ENCODE measurements at places on chromosomes 16 and 17.

- no peak for DNase-seq
Observed at GRCh38 chr17:41534899-41535546, 6.9 kb upstream of the KRT19 start.

DNA sequence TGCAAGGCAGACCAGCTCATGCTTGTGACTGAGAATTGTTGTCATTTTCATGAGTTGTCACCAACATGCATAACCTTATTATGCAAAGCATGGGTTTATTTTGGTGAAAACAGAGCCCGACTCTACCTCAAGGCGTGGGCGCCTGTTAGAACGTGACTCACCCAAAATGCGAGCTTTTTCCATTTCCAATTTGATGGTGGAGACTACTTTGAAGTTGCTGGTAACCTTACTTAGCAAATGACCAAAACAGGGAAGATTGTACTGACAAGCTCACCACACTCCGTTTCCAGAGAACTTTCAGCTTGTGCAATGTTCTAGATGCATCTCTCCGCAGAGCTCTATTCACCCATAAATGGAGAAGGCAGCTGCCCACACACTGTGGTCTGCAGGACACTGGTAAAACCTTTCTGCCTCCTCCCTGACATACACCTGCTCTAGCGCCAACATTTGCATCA lies 284.5 kb downstream of the MAF start:
- DNase-seq: no peak

DNA sequence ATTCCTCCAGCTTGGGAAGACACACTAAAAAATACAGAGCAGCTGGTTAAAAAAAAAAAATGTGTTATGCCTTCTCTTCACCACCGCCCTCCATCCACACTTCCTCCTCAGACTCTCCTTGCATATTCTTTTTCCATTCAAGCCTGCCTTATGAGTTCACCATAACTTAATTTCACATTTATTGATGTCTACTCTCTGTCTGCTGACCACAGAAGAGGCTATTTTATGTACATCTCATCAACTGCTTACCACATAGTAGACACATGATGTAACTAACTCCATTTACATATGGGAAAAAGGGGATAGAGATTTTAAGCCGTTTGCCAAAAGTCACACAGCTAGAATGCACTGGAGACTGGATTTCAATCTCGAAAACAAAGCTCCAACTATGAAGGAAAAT lies 409.8 kb downstream of the CDH11 start:
- DNase-seq: no peak

- DNase-seq: no peak
Observed at GRCh38 chr17:311119-311782, 41.4 kb downstream of the RPH3AL start.

GRCh38 chr16:1523581-1524245 lies 9.8 kb upstream of the TMEM204 start:
- DNase-seq: no peak

DNA sequence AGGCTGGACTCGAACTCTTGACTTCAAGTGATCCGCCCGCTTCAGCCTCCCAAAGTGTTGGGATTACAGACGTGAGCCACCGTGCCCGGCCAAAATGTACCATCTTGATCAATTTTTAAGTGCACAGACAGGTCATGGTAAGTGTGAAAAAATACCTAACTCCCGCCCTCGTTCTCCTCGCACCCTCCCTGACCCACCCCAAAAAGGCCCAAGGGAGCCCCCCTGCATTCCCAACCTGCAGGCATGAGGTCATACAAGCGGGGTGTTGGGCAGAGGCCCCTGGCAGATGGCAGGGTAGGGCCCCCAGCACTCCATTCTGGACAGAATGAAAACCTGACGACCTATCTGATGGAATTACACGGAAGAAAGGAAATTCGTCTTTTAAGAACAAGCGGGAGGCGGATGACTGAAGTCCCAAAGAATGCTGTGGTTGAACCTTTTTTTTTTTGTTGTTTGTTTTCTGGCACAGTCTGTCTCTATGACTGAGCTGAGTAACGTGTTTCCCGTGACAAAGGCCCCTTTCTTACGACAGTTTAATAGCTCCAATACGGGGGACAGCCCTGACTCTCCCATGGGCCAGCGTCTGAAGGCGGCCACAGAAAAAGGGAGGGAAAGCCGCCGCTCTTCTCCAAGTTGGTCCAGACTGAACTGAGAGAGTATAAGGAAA lies 376.4 kb downstream of the SLC39A11 start:
- no peak for DNase-seq

GRCh38 chr17:81237591-81238489 lies 1.0 kb downstream of the TEPSIN start:
- no peak for DNase-seq

DNA sequence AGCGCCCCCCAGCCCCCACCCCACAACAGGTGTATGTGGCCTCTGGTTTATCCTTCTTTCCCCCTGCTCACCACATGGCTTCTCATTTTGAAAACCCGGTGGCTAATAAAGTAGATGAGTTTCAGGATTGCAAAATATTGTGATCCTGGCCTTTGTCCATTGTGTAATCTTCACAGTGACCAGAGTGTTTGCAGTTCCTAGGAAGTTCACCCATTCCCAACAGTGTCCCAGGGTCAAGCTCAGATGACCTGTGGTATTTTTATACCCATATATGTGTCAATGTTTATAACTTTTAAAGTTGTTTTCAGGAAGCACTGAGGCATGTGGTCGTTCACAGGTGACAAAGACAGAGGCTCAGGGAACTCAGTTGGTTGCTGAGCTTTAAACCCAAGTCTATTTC lies 721.9 kb downstream of the WWOX start:
- no peak for DNase-seq

- DNase-seq: no peak
Observed at GRCh38 chr17:13288248-13288647, 270.4 kb upstream of the ELAC2 start.

DNA sequence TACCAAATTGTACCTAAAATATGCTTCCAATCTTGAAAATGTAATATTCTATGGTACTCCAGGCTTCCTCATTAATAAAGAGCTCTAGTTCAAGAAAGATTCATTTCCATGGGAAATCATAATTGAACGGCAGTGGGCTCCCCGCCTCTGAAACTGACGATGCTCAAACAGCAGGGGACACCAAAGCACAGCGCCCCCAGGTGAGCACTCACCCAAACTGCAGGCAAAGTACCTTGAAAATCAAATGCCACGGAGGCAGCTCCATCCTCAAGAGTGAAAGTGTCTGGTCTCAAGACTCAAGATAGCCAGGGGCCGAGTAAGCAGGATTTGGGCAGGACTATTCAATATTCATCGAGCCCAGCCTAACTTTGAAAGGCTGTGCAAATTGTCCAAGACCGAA lies 217.4 kb upstream of the TNRC6C start:
- no peak for DNase-seq

- DNase-seq: no peak
Observed at GRCh38 chr17:2438823-2439222, 38.0 kb upstream of the MNT start.

DNA sequence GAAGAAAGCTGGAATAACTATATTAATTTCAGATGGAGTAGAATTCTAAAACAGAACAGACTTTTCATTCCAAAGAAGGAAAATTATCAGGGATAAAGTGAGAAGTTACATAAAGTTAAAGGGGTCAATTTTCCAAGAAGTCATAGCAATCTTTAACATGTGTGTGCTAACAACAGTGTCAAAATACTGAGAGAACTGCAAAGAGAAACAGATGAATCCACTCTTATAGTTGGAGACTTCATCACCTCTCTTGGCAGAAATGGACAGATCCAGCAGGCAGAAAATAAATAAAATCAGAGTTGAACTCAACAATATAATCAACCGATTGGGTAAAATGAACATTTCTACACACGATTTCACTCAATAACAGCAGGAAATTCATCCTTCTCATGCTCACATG lies 5.4 kb downstream of the ABCA9 start:
- no peak for DNase-seq

GRCh38 chr17:80920441-80920840 lies 71.2 kb upstream of the CHMP6 start:
- DNase-seq: no peak

GRCh38 chr16:68732741-68733399 lies 4.2 kb upstream of the CDH1 start:
- DNase-seq: no peak

GRCh38 chr17:48892940-48893645 lies 506 bp downstream of the ATP5MC1 start:
- DNase-seq: no peak

GRCh38 chr17:13384626-13385025 lies 217.1 kb downstream of the HS3ST3A1 start:
- no peak for DNase-seq

GRCh38 chr16:386641-387156 lies 4.9 kb upstream of the PGAP6 start:
- DNase-seq: no peak

DNA sequence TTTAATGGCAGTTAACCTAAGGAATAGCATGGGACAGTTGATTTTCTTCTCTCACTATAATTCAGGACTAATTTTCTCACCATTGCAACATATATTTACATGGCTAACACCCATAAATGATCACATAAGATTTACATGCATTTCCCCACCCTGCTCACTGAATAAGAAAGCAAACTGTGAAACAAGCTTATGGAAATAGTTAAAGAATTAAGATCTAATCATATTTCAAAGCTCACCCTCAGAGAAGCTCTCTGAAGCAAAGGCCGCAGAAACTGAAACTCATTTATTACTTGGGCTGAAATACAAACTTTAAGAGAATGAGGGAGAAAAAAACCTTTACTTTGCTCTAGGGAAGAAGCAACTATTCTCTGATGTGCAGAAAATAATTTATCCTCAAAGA lies 218.7 kb upstream of the AXIN2 start:
- no peak for DNase-seq

- no peak for DNase-seq
Observed at GRCh38 chr16:29789775-29790182, 772 bp upstream of the KIF22 start.

DNA sequence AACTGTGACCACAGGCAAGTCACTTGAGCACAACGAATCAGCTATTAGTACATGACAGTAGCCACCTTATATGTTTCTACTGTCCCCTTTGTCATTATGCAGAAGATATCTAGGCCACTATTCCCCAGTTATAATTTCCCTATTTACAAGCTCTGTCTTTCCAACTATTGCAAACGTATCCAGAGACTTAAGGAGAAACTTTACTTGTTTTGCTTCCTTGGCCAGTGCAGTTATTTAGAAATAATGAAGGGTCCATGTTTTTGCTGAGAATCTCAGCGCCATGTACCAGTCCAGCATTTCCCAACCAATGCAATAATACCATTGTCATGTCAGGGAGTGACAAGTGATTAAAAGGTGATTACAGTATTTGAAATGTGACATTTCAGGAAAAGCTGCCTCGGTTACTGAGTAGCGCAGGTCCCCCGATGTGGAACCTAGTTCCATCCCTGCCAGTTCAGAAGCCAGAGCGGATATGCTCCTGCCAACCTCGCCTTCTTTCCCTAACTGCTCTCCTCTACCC lies 743 bp downstream of the ZNF624 start:
- peak; percentile 74 for DNase-seq

- DNase-seq: no peak
Observed at GRCh38 chr17:9050801-9051401, 29.6 kb downstream of the NTN1 start.

DNA sequence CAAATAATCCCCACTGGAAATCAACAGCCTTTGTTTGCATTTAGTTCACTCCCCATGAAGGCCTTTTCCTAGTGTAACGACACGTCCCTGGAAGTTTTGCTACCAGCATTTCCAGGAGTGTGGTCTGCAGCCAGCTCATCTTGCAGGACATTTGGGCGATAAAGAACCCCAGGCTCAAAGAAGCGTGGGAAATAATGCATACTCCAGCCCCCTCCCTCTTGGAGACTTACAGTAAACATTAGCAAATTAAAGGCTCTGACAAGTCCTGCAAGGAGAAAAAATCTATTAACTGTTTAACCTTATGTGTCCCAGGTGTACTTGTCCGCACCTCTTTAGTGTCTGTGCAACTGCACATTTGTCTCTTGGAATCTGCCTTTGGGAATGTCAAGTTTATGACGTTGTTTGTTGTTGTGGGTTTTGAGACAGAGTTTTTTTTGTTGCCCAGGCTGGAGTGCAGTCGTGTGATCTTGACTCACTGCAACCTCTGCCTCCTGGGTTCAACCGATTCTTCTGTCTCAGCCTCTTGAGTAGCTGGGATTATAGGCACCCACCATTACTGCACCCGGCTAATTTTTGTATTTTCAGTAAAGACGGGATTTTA lies 131.1 kb downstream of the ABCC1 start:
- no peak for DNase-seq

GRCh38 chr17:82703036-82703745 lies 4.7 kb upstream of the RAB40B start:
- DNase-seq: no peak

GRCh38 chr17:22268214-22268911 lies 576.0 kb downstream of the KCNJ18 start:
- peak; percentile 24 for DNase-seq

DNA sequence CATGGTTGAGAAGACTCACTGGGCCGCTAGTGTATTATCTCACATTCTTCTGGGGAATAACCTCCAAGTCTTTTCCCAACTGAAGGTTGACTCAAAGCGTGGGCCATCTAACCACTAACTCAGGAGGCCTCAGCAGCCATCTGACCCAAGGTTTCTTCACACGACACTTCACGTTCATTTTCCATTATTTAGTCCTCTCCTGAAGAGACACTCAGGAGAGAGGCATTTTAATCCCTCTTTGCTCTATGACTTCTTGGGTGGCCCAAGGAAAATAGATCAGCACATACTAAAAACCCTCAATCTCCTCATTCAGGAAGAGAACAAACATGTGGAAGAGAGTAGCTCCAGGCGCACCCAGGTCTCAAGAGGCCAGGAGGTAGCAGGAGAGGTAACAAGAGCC lies 252.8 kb upstream of the FOXF1 start:
- DNase-seq: no peak

GRCh38 chr16:23072084-23072599 lies 77.1 kb downstream of the USP31 start:
- no peak for DNase-seq

GRCh38 chr16:371515-372301 lies 1.4 kb upstream of the MRPL28 start:
- DNase-seq: no peak

DNA sequence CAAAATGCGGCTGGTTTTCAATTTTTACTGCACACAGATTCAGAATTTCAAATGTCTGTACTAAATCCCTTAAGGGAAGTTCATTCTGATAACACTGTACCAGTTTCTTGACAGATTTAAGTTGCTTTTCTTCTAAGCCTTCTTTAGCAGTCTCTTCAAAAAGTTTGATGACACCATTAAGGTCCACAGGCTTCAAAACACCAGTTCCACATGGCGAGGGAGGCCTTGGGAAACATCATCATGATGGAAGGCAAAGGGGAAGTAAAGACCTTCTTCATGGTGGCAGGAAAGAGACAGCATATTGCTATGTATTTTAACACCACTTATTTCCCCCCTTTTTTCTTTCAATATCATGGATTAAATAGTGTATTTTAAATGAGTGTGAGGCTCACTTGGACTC lies 24.5 kb downstream of the NLRC5 start:
- no peak for DNase-seq

All from NCI-H748 treated with DMSO at 0.1 percent for 48 hours (cell line).